Substantia nigra (tissue), 51 donors: ENCODE measurements at places on chromosomes 2 and 18.

- DNase-seq, result no peak
These were observed 103.4 kb downstream of the METTL8 start for GRCh38 chr2:171330155-171330956.

DNA sequence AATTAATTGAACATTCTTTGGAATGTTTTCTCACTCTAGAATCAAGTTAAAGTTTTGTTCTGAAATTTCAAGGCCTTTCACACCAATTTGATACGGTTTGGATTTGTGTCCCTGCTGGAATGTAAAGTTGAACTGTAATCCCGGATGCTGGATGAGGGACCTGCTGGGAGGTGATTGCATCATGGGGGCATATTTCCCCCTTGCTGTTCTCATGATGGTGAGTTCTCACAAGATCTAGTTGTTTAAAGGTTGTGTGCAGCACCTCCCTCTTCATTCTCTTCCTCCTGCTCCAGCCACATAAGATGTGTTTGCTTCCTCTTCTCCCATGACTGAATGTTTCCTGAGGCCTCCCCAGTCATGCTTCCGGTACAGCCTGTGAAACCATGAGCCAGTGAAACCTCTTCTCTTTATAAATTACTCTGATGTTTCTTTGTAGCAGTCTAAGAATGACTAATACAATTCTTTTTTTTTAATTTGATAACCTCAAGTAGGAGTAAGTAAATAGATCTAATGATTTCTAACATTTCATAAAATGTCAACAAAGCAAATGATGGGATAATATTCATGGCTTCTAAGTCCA is 144.2 kb upstream of the CDH7 start:
- DNase-seq, result no peak

- DNase-seq, result no peak
These were observed 31.5 kb downstream of the DOCK10 start for GRCh38 chr2:225010804-225011203.

GRCh38 chr2:203688798-203689197 is 17.6 kb upstream of the CD28 start:
- DNase-seq, result no peak

DNA sequence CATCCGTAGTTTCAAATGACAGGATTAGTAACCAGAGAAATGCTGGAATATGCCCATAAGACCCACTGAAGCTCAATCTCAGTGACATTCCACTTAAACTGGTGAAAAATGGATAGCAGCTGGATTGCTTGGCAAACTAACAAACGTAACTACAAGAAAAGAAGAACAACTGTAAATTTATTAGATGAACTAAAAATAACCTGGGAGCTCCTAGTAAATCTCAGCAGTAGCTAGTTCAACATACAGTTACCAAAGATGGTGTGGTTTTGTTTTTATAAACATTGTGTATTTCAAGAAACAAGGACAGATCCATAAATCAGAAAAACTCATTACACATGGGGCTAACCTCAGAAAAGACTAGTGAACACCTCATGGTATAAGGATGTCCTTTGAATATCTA is 531.9 kb downstream of the XIRP2 start:
- no peak for DNase-seq

- no peak for DNase-seq
These were observed 53.5 kb downstream of the RASGRP3 start for GRCh38 chr2:33529771-33530481.

GRCh38 chr2:86557836-86558235 is 5.4 kb downstream of the CHMP3 start:
- no peak for DNase-seq

- no peak for DNase-seq
These were observed 14.9 kb downstream of the ATAD2B start for GRCh38 chr2:23912054-23912453.
